ENCODE measurements at places on chromosomes 3 and 15.

DNA sequence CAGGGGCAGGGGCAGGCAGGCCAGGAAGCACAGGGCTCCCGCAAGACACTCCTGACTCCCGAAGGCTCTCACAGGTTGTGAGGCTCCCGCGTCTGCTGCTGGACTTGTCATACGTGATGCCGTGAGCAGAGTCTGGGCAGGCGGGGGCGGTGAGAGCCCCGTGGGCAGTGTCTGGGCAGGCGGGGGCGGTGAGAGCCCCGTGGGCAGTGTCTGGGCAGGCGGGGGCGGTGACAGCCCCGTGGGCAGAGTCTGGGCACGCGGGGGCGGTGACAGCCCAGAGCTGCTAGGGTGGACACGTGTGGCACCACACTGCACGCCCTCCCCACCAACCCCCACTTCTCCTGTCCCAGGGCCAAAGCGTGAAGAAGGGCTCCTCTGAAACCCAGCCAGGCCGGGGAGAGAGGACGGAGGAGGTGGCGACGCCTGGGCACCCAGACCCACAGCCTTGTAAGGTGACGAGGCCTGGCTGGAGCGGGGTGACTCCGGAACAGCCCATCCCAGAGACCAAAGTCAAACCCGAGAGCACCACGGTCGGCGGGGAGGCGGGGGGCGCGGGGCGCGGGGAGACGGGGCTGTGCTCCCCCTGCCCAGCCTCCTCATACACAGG, 35.0 kb downstream of the TNK2 start:
- no peak for DNase-seq

DNA sequence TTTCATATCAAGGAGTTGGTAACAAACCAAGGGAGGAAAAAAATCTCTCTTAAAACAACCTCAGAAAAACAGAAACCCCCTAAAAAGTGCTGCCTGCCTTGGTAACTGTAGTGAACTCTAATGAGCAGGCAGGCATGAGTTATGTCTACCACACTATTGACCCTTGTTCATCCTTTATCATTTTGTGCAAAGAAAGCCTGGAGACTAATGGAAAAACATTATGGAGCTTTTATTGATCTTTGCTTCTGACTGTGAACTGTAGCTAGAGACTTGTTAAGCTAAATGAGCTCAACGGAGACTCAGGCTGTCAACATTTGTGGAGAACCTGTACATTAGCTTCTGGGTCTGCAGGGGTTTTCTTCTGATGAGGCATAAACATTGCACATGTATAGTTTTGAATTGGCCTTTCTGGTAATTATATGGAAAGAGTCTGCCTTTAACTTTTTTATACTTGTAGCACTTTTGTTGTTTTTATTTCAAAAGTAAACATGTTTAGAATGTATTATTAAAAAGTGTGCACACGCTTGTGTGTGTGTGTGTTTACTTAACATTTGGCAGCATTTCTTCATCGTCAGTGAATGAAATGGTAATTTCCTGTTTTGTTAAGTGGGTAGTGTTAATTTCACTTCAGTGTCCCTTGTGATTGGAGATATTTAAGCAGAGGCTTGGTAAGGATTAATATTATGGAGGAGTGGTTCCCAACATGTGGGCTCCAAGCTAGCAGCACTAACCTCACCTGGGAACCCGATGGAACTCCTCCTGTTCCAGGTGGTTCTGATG, 15.9 kb upstream of the SPTSSB start:
- no peak for DNase-seq

- peak; percentile 95 for DNase-seq
Observed at GRCh38 chr3:64224826-64225610, at the start of gene PRICKLE2. Gene PRICKLE2 (minus strand): TSS chr3:64225466. CDS start chr3:64198927, 26,539 bp downstream.

DNA sequence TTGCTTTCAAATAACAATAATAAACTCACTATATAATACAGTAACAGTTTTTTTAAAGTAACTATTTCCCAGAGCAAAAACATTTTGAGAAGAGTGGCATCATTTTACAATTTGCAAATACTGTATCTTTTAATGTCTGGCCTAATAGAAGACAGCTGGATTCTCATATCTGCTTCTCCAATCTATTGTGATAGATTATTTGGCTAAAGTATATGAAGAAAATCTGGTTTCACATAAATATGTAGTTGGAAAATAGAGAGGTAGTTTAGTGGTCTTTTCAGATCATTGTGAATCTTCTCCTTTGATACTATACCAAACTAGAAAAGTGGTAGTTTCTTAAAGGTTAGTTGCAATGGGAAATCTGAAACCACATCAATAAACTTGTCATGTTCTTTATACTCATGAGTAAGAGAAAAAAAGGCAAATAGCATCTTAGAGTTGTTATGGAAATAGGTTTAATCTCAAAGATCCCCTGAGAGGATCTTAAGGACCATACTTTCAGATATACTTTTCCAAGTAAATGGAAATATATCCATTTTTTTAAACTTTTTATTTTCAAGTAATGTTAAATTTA, 124.8 kb upstream of the NR2E3 start:
- no peak for DNase-seq
